Lung (tissue), 17 donors: ENCODE measurements at places on chromosomes 4 and X. TPM values are rescaled to one million over a fixed set of nuclear protein-coding genes. Genes with fewer than 3 reads are reported as not detected.

Gene HPSE
- 3.3 TPM for total RNA-seq

Gene PNCK
- 0.77 TPM for total RNA-seq

DNA sequence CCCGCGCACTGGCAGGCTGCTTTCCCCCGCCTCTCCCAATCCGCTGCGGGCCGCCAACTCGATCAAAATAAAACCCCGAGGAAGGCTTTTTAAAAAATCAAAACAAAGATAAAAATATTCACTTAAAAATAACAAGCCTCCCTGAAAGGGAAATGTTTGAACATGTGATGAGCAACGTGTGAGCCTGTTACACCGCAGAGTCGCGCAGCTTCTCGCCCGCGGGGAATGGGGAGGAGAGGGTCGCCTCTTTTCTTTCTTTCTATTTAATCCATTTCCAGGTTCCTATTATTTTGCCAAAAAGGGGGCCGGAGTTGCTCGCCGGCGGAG lies 326.0 kb upstream of the F9 start:
- H3K27me3 ChIP-seq, result peaks cover 16% of the 10 kb centered on the region
- H3K4me1 ChIP-seq, result peaks cover 8% of the 10 kb centered on the region
- DNase-seq, result no peak
- peak overlapping the region; percentile 19 for H3K4me3 ChIP-seq
- no peak overlapping the region for H3K27ac ChIP-seq
- H3K36me3 ChIP-seq, result no peaks in the 10 kb centered on the region

Gene VSIG1
- total RNA-seq, result 0.57 TPM

Gene SSX4B
- total RNA-seq, result not detected

DNA sequence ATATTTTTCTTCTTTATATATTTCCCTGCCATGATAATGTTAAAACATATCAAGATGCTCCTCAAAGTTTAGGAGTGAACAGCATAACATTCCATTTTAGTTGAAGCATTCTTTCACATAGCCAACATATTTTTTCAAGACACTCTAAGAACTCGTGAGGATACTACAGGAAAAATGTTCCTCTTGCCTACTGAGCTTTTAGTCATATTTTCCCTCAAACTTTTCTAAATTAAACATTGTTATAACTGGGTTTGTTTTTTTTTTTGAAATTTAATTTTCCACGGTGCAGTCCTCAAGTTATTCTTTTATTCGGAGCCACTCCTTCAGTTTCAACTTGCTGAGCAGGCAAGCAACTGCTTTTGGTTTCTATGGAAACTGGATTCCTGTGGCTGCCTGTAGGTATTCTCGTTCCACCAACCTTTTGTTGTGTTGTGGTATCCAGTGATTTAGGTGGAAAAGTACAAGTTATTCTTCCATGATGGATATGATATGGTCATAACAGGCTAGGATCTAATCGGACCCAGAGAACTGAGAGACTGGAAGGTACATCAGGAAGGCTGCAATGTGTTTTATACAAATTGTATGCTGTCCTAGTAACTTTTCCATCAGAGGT lies 248.0 kb downstream of the TRIML1 start:
- H3K27ac ChIP-seq, result no peak overlapping the region
- H3K4me3 ChIP-seq, result no peak overlapping the region
- peak; percentile 39 for DNase-seq
- no peaks in the 10 kb centered on the region for H3K4me1 ChIP-seq

Gene TSPAN6
- 17.4 TPM for total RNA-seq

Gene CHRDL1
- total RNA-seq, result 9.6 TPM

- no peak overlapping the region for H3K4me3 ChIP-seq
- H3K27ac ChIP-seq, result no peak overlapping the region
- no peaks in the 10 kb centered on the region for H3K27me3 ChIP-seq
- no peak for DNase-seq
- no peaks in the 10 kb centered on the region for H3K36me3 ChIP-seq
- H3K4me1 ChIP-seq, result no peaks in the 10 kb centered on the region
Observed at GRCh38 chr4:102169345-102169744, 175.9 kb downstream of the SLC39A8 start.

- H3K4me1 ChIP-seq, result no peaks in the 10 kb centered on the region
- H3K36me3 ChIP-seq, result no peaks in the 10 kb centered on the region
- DNase-seq, result peak; percentile 1
- no peaks in the 10 kb centered on the region for H3K27me3 ChIP-seq
- no peak overlapping the region for H3K4me3 ChIP-seq
Observed at GRCh38 chr4:65893271-65893670, 223.0 kb upstream of the EPHA5 start.

DNA sequence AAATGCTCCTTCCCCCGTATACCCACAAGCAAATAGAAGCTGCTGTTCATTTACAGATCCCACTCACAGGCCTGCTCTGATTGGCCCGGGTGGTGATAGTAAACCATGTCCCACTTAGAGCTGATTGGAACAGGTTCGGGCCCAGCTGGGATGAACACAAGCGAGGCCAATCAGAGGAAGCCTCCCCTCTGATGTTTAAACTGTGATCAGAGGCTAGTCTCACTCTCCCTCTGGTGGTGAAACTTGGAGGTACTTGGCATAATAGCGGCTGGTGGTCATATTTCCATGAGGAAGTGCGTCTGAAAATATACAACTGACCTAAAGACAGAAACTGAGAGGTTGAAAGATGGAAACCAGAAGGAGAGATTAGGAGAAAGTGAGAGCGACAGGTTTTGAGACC lies 51.5 kb upstream of the TRPC3 start:
- no peaks in the 10 kb centered on the region for H3K4me1 ChIP-seq
- no peaks in the 10 kb centered on the region for H3K27me3 ChIP-seq
- H3K4me3 ChIP-seq, result no peak overlapping the region
- H3K36me3 ChIP-seq, result no peaks in the 10 kb centered on the region
- no peak overlapping the region for H3K27ac ChIP-seq

Gene SULT1E1
- 146 TPM for total RNA-seq

Gene SPANXC
- not detected for total RNA-seq

- DNase-seq, result peak; percentile 5
- H3K36me3 ChIP-seq, result peaks cover 3% of the 10 kb centered on the region
- no peak overlapping the region for H3K27ac ChIP-seq
- H3K27me3 ChIP-seq, result no peaks in the 10 kb centered on the region
Observed at GRCh38 chrX:68835468-68835867, 6.6 kb downstream of the EFNB1 start.

DNA sequence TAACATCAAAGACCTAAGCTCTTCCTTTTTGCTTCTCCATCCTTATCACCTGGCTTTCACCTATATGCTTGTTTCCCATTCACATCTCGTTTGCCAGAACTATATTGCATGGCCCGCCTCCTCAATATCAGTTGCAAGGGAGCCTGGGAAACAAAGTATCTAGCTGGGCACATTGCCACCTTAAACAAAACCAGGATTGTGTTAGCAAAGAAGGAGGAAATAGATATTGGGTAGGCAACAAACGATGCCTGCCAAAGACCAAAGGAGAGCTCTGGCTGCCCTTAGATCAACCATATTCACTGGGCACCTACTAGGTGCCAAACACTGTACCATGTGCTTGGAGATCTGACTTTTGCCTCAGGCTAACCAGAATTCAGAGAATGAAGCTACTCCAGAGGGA lies 107.5 kb downstream of the GRIA3 start:
- no peaks in the 10 kb centered on the region for H3K4me1 ChIP-seq
- no peak for DNase-seq
- H3K4me3 ChIP-seq, result no peak overlapping the region
- H3K36me3 ChIP-seq, result no peaks in the 10 kb centered on the region

DNA sequence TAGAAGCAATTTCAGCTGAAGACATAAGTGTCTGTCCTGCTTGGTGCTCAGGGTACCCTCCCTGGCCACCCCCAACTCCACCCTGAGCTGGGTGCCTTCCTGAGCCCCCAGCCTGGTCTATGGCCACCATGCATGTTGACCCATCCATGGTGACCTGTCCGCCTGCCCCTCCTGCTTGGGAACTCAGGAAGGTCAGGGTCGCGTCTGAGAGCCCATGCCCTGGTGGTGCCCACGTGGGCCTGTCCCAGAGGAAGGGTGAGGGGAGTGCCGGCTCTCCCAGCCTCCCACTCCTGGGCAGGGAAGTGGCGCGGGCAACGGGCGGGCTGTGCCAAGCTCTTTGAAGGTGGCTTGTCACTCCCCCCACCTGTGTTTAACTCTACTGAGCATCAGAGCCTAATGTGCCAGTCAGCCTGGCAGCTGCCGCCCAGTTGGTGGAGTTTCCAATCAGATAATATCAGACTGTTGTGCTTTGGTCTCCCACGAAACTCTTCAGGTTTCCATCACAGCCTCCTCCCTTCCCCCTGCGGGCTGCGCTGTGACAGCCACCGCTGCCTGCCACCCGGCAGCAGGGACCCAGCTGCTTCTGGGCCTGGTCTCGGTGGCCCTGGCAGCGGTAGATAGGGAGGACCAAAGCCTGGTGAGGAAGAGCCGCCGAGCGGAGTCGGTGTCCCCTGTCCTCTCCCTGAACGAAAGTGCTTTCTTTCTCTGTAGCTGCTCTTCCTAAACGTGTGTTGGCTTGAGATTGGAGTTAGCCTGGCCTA lies 4.8 kb downstream of the SH3BP2 start:
- peaks cover 2% of the 10 kb centered on the region for H3K36me3 ChIP-seq
- H3K27ac ChIP-seq, result peak overlapping the region; percentile 95
- peaks cover 50% of the 10 kb centered on the region for H3K4me1 ChIP-seq
- H3K27me3 ChIP-seq, result no peaks in the 10 kb centered on the region

Gene GABRQ
- total RNA-seq, result 0.09 TPM

GRCh38 chr4:11474146-11474545 lies 45.5 kb upstream of the HS3ST1 start:
- no peaks in the 10 kb centered on the region for H3K36me3 ChIP-seq
- no peak overlapping the region for H3K27ac ChIP-seq

Gene PROM1
- total RNA-seq, result 42.7 TPM

GRCh38 chr4:40986375-40986774 lies 228.0 kb downstream of the APBB2 start:
- no peaks in the 10 kb centered on the region for H3K27me3 ChIP-seq
- H3K36me3 ChIP-seq, result no peaks in the 10 kb centered on the region
- no peak overlapping the region for H3K4me3 ChIP-seq
- DNase-seq, result no peak

DNA sequence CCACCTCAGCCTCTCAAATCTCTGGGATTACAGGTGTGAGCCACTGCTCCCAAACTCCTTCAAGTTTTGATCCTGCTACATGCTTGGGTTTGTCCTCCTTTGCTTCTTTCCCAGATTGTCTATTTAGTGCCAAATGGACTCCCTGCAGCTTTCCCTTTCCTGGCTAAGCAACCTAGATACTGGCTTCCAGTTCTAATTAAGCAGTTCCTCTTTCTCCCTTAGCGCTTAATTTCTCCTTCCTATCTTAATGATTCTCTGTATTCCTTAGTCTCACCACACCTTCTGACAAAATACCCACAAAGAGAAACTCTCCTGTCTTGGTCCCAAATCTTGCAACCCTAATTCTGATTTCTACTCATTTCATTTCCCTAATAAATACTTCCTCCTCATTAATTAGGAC lies 7.8 kb downstream of the RXFP1 start:
- no peak for DNase-seq
- no peaks in the 10 kb centered on the region for H3K27me3 ChIP-seq
- H3K4me3 ChIP-seq, result no peak overlapping the region
- peaks cover 1% of the 10 kb centered on the region for H3K4me1 ChIP-seq

Gene SPANXN2
- total RNA-seq, result not detected

DNA sequence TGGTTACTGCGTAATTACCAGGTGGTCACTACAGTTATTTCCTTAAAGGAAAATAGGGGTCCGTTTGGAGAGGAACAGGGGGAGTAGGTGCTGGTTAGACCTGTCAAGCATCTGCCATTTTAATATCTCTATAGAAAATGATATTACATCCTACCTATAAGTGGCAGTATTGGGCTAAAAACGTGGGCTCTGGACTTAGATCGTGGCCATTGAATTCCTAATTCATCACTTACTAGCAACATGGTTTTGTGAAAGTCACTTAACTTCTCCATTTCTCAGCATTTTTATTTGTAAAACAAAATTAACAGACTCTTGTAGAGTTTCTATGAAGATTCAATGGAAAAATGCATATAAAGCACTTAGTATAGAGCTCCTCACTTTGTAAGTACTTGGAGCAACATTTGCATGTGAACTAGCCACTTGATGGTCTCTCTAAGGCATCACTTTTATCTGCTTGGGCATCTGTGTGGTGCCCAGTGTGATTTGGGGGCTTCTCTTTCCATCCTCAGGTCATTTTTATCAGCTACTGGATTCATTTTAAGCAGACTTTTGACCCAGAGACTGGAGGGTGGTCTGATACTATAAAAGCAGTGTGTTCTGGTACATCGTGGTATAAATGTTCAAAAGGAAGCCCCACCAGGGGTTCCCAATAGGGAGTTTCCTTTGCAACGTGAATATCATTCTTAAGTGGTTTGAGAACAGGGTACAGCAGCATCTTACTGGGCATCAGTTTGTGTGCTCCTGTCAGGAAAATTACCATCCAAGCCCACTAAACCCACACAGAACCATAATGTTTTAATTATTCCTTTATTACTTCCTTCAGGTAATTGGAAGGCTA lies 42.7 kb upstream of the RASSF6 start:
- peak; percentile 58 for DNase-seq
- no peak overlapping the region for H3K4me3 ChIP-seq
- H3K27ac ChIP-seq, result no peak overlapping the region
- H3K36me3 ChIP-seq, result no peaks in the 10 kb centered on the region
- no peaks in the 10 kb centered on the region for H3K27me3 ChIP-seq

GRCh38 chr4:159279084-159279483 lies 176.2 kb downstream of the RAPGEF2 start:
- no peak for DNase-seq
- H3K4me1 ChIP-seq, result peaks cover 7% of the 10 kb centered on the region
- no peak overlapping the region for H3K27ac ChIP-seq
- H3K27me3 ChIP-seq, result no peaks in the 10 kb centered on the region
- H3K36me3 ChIP-seq, result no peaks in the 10 kb centered on the region

- peaks cover 15% of the 10 kb centered on the region for H3K27me3 ChIP-seq
- peak; percentile 24 for DNase-seq
- peak overlapping the region; percentile 20 for H3K27ac ChIP-seq
Observed at GRCh38 chrX:10022580-10023245, 55.6 kb downstream of the CLDN34 start.

DNA sequence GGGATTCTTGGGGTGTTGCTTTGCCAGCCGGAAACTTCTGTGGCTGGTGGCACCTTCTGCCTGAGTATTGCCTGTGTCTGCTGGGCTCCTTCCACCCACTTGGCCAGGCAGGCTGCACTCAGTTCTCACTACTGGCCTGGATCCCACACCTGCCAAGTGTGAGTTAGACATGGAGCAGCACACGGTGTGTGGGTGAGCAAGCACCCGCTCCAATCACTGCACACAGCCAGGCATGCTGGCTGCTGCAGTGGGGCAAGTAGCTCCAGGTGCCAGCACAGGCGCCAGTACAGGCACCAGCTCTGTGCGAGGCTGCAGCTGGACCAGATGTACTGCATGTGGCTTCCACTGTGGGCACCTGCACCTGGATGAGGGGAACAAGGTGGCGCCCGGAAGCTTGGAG lies 23.9 kb downstream of the DCUN1D4 start:
- peaks cover 6% of the 10 kb centered on the region for H3K4me1 ChIP-seq
- H3K27ac ChIP-seq, result no peak overlapping the region
- DNase-seq, result no peak
- no peak overlapping the region for H3K4me3 ChIP-seq
